NCI-H2227 treated with DMSO at 0.1 percent for 48 hours (cell line): ENCODE measurements at places on chromosomes 2 and 18.

DNA sequence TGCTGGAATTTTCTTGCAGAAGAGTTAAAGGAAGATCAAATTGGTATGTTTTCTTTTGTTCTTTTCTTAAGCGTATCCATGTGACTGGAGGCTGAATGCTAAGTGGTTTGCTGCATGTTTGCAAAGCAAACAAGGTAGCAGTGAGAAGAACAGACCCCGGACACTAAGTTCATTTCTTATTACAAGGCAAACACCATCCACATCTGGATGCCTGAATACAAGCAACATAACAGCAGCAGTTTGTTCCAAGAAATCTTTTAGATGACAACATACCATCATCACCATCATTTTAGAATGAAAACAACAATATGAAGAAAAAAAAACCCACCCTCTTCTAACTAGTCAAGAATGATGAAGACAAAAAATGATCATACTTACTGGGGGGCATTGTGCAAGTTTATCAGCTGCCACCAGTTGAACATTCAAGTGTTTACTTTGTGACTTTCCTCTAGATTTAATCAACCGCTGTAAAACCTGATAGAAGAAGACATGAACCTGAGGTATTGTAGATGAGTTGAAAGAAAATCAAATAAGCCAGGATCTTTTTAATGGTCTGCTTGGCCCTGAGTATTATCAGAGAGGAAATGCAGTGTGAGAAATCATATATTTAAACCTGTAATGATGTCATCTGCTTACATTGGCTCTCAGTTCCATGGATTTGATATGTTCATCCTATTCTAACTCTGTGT is 25.0 kb upstream of the ARL5A start:
- peak; percentile 62 for DNase-seq

DNA sequence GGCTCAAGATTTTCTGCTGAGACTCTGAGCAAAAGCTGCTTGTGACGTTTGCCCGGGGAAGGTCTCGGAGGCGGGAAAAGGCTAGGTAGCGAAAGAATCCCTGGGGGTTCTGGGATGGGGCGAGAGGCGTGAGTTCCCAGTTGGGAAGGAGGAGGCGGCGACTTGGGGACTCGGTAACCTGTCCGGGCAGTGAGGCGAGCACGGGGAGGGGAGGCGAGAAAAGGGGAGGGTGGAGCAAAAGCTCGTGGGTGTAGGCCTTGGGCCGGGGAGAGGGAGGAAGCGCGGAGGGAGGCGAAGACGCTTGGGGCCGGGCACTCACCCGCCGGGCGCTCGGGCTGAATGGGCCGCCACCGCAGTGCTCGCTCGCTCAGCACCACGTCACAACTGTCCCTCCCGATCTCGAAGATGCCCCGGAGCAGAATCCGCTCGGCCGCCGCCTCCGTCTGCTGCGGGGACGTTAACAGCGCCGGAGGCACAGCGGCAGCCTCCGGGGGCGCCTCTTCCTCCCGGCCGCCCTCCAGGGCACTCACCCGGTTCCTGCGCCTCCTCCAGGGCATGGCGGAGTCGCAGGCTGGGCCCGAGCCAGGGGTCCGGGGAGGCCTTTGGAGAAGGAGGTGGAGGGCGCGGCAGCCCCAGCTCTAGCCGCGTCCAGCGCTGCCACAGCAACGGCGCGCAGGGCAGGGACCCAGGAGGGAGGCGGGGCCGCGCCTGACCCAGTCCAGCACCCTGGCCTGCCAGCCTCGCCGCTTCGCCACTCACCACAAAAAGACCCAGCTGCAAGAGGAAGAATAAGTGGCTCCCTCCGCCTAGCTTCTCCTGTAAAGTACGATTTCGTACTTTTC is at the start of gene CERKL:
Gene CERKL (minus strand): TSS at position 656 of the 842 bp plus-strand sequence. CDS start 99 bp downstream, at position 557.
- DNase-seq: peak; percentile 38

DNA sequence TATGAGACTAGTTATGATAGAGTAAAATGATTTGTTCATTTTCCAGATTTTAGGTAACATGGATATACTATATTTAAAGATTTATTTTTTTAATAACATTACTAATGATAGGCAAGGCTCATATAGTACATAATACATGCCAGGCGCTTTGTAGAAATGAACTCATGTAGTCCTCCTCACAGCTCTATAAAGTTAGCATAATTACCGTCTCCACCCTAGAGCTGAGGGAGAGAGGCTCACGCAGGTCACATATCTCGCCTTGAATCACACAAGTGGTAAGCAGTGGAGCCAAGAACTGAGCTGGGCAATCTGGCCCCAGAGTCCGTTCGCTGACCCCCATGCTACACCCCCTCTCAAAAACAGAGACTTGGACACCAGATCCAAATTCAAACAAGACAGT is 222.5 kb downstream of the FAM210A start:
- no peak for DNase-seq

DNA sequence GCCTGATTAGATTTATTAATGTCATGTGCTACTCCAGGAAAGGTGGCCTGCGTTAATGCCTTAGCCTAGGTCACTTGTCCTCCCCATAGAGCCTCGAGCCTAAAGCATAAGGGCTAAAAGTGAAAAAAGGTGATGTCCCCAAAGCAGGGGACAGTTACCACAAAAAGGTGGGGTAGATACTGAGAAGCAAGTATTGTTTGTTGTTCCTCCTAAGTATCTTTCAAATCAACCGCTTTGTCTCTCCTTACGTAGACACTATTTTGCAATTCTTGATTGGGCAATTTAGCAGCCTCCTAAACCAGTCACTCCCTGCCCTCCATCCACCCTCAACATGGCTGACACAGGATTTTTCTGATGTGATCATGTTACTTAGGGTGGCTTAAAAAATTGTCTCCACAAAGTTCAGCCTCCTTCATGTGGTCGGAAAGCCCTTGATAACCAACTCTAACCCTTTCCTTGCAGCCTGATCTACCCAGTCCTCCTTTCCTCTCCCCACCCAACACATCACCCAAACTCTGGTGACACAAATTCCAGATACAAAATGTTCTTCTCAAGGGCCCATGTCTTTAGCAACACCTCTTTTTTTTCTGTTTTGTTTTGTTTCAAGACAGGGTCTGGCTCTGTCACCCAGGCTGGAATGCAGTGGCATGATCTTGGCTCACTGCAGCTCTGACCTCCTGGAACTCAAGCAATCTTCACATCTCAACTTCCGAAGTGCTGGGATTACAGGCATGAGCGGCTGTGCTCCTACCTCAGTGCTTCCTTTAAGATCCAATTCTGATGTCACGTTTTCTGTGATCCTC is 6.9 kb downstream of the INHA start:
- DNase-seq: no peak

DNA sequence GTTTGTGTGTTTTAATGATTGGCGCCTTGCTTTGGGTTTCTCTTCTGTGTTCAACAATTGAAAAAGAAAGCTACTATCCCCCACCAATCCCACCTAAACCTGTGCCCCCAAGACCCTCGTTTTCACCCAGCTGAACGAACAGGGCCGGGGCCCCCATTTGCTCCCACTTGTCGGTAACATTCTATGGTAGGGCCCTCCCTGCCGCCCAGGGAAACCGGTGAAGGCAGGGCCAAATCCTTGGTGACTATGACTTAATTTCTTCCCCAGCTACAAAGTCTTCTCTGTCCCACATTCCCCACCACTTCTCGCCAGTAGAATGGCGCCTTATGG is 598 bp upstream of the SNRNP200 start:
- DNase-seq: no peak

DNA sequence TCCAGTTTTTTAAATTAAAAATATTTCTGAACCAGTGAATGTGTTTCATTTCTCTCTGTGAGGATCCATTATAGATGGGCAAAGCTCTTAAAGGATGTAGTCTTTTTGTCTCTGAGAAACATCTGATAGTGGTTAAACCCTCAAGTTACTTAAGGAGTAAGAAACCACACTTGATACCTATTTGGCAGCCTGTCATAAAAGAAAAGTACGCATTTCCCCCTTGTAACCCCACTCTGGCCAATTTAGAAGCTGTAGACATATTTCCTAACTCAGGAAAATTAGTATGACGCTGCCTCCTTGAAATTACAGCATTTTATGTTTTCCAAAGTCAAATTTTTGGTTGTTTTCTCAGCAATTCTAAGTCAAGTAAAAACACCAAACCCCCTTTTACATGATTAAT is 2.0 kb downstream of the STAT4 start:
- no peak for DNase-seq

DNA sequence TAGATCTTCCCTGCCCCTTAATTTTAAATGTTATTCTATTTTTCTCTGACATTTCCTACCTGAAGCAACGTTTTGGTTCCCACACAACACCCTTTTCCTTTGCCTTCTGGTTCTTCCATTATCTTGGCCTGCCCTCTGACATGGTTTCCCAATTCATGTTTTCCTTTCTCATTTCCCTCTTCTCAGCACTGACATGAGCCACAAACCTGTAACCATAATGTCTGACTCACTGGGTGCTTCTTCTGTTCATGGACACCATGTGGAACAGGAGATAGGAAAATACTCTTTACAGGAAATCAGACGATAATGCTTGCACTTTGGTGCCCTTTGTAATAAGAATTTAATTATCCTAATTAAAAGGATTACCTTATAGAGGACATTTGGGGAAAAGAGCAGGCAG is 142.0 kb downstream of the ZEB2 start:
- no peak for DNase-seq

GRCh38 chr2:156366753-156367152 is 34.2 kb upstream of the NR4A2 start:
- DNase-seq: no peak

DNA sequence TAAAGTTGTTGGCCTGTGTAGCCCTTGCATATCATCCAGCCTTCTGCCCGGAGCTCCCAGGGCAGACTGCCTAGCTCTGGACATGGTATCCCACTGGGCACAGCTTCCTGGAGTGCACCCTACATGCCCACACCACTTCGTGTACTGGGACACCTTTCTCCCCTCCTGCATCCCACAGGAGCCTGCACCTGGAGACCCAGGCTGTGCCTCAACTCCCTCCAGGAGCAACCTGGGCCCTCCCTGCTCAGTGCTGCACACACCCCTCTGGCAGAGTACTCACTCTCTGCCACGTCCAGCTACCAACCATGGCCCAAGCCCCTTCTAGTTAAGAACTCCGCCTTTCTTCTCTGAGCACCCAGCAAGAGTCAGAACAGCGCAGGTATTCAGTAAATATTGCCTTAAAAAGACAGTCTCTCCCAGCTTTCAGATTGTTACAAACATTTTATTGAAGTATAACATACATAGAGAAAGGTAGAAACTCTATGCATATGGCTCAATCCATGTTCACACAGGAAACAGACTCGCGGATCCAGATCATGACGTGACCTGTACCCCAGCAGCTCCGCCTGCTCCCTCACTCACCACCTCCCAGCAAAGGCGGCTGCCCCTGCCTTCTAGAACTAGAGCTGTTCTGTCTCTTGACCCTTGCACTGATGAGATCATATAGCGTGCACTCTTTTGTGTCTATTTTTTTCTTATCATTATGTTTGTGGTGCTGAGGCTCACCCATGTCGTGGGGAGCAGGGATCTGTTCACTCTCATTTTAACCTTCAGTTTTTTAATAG is 98.4 kb upstream of the MYCN start:
- DNase-seq: no peak

GRCh38 chr2:62194558-62195420 is 1.1 kb upstream of the B3GNT2 start:
- DNase-seq: no peak

GRCh38 chr2:191789796-191790195 is 57.1 kb downstream of the CAVIN2 start:
- no peak for DNase-seq

DNA sequence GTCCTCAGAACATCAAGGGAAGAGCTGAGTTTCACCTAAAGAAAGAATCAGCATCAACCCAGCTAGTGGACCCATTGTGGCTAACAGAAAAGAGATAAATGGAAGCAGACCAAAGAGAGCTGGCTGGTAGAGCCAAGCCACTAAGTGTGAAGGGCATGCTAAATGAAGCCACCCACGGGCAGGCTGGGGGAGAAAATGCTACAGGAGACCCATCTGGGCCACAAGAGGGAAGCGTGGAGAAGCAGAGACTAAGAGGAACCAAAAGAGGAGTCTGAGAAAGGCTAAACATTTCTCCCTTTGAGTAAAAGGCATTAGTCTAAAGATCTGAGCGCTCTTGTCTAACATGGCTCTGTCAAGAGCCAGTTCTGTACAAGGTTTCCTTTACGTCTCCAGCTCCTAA is 15.8 kb downstream of the CWC22 start:
- no peak for DNase-seq

- DNase-seq: no peak
Observed at GRCh38 chr2:235021752-235022151, 69.9 kb downstream of the SH3BP4 start.

GRCh38 chr2:235543851-235544688 is 50.2 kb downstream of the AGAP1 start:
- DNase-seq: no peak

DNA sequence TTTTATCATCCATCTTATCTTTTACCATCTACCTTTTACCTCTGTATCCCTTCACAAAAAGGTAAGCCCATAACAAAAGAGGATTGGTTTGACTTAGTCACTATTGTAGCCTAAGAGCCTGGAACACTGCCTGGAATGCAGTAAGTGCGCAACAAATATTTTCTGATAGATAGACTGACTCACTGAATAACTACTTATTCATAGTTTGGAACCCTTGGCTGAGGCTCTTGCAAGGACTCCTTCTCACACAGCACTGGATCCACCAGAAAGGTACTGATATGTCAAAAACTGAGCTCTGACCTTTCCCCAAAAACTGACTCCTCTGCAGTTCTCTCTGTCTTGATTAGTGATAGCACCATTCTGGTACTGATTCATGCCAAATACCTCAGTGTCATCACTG is 426.7 kb downstream of the SETBP1 start:
- DNase-seq: no peak

GRCh38 chr2:171723716-171724683 is 36.7 kb downstream of the DYNC1I2 start:
- DNase-seq: peak; percentile 99

DNA sequence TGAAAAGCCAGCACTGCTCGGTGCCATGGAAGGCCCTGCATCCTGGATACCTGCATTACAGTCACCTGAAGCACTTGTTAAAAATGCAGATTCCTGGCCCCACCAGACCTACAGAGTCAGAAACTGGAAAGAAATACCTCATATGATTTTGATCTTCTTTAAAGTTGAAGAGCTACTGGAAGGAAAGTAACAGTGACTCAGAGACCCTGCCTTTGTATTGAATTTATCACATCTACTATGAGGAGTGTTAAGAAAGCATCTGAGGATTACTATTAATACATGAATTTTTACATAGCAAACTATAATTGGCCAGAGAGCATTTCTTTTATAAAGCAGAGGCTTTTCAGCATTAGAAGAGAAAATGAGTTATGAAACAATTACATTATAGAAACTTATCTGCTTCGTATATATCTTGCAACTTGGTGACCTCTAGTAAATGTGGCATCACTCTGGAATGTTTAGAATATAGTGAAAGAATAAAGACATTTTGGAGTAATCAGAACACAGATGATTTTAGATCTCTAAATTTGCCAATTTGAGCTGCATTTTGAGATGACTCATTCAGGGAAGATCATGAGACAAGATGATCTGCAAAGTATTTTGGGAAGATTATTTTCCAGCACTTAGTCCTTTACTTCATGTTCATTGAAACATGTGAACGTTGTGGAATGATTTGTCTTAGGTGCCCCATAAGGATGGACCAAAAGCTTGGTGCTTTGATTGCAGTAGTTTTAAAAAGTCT is 12.2 kb downstream of the PTPRM start:
- DNase-seq: no peak
